Activated T-cell treated with anti-CD3 and anti-CD28 coated beads for 4 hours (primary cell): ENCODE measurements at places on chromosomes 6 and 20.

DNA sequence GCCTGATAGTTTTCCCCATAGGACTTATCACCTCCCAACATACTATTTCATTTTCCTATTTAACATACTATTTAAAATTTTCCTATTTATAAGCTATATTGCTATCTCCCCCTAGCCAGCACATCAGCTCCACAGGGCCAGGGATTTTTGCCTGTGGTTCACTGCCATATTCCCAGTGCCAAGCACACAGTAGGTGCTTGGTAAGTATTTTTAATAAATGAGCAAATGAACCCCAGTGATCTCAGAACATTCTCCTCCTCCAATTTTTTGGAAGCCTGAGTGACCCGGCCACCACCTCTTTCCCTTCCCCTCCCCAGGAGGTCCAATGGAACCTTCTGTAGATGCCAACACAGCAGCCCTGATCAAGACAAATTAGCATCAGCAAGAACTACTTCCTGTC lies 33.3 kb downstream of the NFATC2 start:
- no peak for DNase-seq

GRCh38 chr6:32092760-32093497 lies 16.2 kb downstream of the TNXB start:
- no peak for DNase-seq

DNA sequence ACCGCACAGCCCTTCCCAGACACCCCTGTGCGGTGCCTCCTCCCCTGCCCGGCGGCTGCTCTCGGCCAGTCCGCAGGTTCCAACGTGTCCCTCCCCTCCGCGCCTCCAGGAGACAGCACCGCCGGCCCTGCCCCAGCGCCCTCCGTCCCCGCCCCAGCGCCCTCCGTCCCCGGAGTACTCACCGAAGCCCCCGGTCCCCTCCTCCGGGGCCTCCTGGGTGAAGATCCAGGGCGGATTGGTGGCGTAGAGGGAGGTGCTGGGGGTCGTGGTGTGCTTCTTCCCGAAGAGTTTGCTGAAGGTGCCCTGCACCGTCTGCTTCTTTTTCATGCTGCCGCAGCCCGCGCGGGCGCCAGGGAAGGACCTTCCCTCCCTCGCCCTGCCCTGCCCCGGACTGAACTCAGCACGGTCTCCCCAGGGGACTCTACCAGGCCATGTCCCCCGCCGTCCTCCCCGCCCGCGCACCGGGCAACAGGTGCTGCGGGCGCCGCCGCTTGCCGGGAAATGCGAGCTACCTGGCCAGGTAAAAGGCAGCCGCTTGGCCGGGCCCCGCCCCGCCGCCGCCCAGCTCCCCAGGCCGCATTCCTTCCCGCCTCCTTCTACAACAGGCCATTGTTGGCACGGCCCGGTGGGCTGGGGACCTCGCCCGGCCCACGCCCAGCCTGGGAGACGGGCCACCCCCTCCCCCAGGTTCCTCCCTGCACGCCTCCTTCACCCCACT lies at the start of gene C6orf132:
C6orf132 (minus strand) TSS at position 503 of the 718 bp plus-strand sequence; CDS start at position 327, 176 bp downstream.
- no peak for DNase-seq

- no peak for DNase-seq
Measured at GRCh38 chr6:36865835-36866234, 8.8 kb downstream of the PPIL1 start.

DNA sequence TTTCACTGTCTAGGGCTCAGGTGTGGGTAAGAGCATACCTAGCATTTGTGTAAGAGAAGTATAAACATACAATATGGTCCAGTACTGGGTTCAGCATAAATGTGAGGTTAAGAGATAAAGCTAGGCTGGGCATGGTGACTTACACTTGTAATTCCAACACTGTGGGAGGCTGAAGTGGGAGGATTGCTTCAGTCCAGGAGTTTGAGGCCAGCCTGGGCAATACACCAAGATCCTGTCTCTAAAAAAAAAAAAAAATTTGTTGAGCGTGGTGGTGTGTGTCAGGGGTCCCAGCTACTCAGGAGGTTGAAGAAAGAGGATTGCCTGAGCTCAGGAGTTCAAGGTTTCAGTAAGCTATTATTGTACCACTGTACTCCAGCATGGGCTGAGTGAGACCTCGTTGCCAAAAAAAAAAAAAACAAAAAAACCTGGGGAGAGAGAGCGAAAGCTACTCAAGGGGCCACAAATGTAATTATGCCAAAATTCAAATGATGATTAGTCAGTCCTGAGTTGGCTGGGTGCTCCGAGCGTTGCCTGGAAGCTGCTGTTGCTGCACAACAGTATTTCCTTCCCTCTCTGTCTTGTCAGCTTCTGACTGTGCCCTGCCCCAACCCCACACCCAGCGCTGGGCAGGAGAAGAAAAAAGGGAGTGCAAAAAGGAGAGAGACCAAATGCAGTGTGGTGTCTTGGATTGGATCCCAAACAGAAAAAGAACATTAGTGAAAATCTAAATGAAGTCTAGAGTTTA lies 24.0 kb downstream of the CMTR1 start:
- no peak for DNase-seq

DNA sequence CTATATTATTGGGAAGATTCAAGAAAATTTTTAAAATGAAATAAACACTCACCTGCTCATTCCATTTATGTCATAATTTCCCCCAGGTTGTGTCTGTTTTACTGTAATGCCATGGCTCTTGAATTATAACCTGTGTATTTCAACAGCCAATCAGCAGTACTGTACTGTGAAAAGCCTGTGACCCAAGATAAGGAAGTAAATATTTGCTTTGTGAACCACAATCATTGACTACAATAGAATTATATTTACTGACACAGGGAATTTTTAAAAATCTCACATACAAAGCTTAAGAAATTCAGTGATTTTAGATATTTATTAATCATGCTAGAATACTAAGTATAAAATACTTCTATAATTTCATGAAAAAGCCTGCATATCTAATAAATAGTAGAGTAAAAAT lies 6.0 kb downstream of the RGS17 start:
- DNase-seq: no peak
